Inflammatory macrophage (primary cell): ENCODE measurements at places on chromosomes 5 and 9.

DNA sequence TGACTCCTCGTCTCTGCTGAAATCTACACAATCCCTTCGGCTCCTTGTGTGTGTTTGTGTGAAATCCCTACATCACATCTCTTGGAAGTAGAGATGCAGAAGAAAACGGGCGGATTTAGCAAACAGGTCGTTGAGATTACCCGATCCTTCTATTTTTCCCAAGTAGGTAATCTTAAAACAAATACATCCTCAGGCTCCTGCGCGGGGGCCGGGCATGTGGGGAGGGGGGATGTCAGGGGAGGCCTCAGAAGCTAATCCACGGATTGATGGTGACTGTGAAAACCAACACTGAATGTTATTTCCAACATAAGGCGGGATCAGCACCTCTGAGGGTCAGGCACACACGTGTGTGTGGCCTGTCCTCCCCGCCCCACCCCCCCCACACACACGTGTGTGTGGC is 137.8 kb downstream of the ROR2 start:
- DNase-seq, result no peak

DNA sequence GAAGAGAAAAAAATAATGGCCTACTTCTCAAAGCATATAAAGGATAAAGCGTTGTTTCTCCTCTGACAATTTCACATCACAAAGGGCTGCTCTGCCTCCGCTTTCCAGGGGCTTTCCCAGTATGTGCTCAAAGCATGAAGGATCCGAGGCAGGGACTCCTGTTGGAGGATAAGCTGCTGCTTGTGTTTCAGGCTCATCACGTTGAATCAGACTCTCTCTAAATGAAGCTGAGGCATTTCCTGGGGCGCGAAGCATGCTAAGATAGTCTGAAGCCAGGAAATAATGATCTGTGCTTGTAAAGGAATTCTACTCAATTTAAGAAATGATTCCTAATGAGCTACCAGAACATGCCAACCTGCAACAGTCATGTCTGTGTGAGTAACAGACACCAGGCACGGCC is 97.5 kb downstream of the MARCHF11 start:
- DNase-seq, result no peak

- no peak for DNase-seq
These were observed 3.1 kb upstream of the FAM53C start for GRCh38 chr5:138334867-138335447.

GRCh38 chr9:136204145-136204805 is 653 bp downstream of the LHX3 start:
- no peak for DNase-seq

GRCh38 chr5:83957188-83957587 is 236.5 kb upstream of the HAPLN1 start:
- DNase-seq, result no peak

DNA sequence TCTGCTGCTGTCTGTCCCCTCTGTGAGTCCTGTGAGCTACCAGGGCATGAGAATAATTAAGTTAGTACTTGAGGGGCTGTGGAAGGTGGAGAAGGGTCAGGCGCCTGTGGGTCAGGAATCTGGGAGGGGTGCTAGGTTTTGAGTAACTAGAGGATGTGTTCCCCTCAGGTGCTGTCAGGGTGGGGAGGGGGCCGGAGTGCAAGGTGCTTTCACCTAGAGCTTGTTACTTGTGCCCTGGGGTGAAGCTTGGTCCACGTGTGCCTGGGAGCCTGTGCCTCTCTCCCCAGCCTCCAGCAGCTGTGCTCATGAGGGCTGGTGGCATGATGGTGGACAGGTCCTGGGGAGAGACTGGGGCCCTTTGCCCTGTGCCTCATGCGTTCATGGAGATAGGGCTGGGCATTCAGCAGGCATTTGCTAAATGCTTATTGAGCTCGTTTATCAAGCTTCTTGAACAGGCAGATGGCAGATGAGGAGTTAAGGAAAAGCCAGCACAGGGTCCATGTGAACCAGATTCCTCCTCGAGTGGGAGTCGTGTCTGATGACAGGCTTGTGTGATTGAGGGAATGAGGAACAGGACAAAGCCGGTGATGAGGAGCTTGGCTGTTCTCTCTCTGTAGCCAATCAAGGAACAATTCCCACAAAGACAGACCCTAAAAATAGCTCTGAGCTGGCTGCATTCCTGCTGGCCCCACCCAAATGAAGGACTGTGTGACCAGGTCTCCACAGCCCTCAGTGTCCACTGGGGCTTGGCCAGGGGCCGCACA is 40.9 kb downstream of the CACNA1B start:
- DNase-seq, result no peak

GRCh38 chr9:114169029-114169951 is 14.0 kb downstream of the COL27A1 start:
- DNase-seq, result no peak

DNA sequence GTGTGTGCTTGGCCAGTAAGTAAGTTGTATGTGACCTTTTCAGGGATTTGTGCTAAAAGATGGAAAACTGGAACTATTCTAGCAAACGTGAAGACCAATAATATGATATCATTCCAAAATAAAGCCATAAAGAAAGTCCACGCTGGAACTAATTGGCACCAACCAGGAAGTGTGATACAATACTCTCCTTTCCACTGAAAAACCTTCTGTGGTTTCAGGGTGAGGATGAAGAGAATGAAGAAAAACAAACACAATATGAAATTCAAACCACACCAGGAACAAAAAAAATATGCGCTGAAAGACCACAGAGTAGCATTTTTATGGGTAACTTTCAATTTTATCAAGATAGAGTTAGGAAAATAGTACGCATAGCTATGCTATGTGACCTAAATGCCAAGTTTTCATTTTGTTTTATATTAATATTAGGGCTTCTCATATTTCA is 105.8 kb downstream of the EFNA5 start:
- DNase-seq, result no peak
